ENCODE measurements at places on chromosomes 12 and 14.

DNA sequence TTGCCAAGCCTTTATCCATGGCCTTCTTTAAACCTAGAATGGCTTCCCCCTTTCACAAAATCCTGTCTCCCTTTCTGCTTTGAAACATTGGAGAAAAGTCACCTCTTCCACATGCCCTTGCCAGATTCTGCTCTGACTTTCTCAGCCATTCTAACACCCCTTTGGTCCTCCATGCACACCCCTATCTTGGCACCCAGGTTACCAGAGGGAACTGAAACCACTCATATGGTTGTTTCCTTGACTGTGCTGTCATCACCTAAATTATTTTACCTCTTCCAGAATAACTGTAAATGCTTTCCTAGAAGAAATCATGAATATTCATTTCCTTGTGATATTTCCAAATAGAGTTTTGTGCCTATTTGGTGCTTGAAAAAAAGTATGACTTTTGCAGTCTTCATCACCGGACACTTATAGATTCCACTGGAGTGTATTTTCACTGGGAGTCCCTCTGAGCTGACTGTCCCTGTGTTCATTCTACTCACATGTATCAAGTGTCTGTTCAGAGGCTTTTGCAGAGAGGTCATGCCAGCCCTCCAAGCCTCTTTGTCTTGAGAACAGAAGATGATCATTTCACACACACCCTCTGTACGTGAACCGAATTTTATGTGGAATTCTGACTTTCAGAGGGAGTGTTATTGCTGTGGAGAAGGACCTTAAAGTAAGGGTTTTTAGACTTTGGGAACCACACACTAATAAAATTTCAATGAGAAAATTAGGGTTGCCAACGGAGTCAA lies 74.1 kb downstream of the PLXNC1 start:
- DNase-seq, result no peak

- no peak for DNase-seq
These were observed 43.8 kb downstream of the CALM1 start for GRCh38 chr14:90440592-90440991.

GRCh38 chr14:86712176-86712575 lies 1182.2 kb downstream of the FLRT2 start:
- DNase-seq, result peak; percentile 30

DNA sequence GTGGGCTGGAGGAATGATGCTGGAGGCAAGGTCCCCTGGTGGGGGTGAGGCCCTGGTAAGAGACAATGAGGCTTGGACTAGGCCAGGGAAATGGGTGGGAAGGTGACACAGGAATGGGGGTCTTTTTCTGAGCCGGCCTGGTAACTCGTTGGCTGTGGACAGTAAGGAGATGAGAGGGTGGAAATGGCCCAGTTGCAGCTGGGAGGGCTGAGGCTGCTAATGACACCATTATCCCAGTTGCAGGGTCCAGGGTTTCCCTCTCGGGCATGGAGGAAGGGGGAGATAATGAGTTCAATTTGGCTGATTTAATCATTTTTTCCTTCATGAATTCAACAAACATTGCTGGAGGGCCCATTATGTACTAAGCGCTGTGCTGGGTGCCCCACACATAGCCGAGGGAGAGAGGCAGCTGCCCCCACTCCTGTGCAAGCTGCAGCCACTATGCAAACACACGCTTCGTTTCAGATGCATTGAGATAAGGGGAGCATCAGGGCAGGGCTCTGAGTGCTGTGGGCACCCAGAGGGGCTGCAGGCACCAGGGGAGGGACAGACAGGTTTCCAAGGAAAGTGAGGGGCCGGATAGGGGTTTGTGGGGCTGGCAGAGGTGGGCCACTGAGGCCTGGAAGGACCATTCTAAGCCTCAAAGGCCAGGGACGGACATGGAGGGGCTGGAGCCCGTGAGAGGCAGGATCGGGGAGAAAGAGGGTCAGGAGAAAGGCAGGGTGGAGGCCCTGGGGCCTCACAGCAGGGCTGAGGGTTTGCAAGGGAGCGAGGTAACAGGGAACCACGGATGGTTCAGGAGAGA lies 43.2 kb upstream of the MEG3 start:
- peak; percentile 83 for DNase-seq
